NCI-H526 treated with DMSO at 0.1 percent for 48 hours (cell line): ENCODE measurements at places on chromosomes 16 and 17.

- no peak for DNase-seq
Measured at GRCh38 chr17:42553866-42554249, 1.1 kb downstream of the HSD17B1 start.

GRCh38 chr16:770411-770810 lies 9.9 kb downstream of the MSLN start:
- DNase-seq = no peak

- no peak for DNase-seq
Measured at GRCh38 chr16:56909527-56909979, 22.4 kb upstream of the HERPUD1 start.

DNA sequence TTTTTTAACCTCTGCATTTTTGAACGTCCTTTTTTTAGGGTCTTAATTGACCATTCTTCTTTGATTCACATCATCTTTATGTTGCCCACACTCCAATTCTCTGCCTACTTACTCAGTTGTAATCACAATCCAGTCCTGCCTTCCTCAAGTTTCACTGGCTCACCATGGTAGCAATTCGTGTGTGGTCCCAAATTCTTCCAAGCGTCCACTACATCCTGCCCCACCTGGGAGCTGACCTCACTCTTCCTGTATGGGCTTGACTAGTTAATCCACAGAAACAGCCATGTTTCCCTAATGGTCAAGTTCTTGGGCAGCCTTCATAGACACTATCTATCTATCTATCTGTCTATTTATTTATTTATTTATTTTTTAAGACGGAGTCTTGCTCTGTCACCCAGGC lies 7.1 kb downstream of the TLCD2 start:
- no peak for DNase-seq

GRCh38 chr17:50677851-50678375 lies 29.8 kb downstream of the ANKRD40 start:
- DNase-seq = no peak

- DNase-seq = no peak
Measured at GRCh38 chr17:63139356-63139755, 173.3 kb downstream of the TANC2 start.
